ENCODE measurements at places on chromosomes 11 and 22.

GRCh38 chr11:87466223-87466622 is 428.5 kb downstream of the TMEM135 start:
- DNase-seq: no peak

DNA sequence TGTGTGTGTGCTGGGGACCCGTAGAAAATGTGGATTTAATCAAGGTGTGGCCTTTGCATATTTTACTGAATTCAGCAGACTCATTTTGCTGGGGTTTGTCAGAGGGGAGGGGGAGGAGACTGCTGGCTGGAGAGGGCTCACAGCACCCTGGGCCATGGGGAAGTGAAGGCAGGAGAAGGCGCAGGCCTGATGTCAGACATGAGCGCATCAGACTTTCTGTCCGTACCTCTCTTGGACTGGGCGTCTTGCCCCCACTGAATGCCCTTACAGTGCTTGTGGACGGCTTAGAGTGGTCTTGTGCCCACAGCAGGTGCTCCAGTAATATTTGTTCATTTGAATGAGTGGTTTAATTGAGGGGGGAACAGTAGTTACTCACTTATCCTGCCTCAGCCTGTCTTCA is 75.2 kb downstream of the TEAD1 start:
- DNase-seq: no peak

DNA sequence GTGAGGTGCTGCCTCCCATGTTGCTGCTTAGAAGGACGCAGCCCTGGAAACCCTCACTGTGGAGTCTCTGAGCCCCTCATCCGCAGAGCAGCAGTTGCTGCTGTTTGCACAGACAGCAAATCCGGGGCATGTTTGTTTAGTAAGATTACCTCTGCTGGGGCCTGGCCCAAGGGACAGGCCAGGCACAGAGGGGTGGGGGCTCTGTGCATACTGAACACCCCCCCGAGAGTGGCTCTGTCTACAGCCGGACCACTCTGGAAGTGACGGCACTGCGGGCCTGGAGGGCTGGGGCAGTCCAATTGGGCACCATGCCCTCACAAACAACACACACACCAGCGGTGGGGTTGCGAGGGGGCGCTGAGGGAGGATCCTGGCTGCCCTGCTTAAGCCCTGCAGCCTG is 22.9 kb upstream of the CCDC188 start:
- DNase-seq: no peak

DNA sequence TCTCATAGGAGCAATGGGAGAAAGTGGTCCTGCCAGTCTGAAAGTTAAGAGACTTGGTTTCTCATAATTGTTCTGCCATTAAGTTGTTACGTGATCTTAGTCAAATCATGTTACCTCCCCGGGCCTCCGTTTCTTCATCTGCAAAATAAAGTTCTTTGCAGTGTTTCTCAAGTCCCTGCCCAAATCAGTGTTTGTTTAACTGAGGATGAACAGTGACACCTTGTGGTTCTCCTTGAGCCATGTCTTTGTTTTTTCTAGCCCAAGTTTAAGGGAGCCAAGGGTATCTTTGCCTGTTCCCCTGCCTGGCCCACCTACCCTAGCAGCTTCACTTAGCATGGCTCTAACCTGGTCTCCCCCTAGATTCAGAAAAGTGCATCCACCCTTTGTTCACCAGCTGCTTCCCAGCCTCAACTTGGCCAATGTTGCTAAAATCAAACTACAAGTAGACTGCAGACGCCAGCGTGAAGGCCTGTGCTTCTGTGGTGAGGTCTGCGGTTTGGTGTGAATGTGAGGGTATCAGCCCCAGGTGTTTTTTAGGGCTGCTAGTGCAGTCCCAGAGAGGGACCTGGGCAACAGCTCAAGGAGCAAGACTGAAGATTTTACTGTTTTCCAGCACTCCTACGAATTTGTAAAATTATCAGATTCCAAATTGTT is 35.5 kb downstream of the FZD4 start:
- no peak for DNase-seq

GRCh38 chr11:15336021-15336420 is 221.3 kb downstream of the INSC start:
- DNase-seq: no peak

DNA sequence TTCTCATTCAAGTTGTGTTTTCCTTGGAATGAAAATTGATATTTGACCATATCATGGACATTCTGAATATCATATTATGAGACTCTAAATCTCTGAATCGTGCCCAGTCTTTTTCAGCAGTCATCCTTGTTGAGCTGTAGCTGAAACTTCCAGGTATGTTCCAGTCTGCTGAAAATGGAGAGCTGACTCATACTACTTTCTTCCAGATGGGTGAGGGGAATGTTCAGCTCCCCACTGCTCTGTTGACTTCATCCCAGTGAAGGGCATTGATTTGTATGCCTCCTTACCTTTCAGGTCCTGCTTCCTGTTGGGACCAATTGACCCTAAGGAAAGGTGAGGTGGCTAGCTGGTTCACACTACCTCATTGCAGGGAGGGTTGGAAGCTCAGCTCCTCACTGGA is 3.5 kb downstream of the OR5P2 start:
- DNase-seq: no peak

DNA sequence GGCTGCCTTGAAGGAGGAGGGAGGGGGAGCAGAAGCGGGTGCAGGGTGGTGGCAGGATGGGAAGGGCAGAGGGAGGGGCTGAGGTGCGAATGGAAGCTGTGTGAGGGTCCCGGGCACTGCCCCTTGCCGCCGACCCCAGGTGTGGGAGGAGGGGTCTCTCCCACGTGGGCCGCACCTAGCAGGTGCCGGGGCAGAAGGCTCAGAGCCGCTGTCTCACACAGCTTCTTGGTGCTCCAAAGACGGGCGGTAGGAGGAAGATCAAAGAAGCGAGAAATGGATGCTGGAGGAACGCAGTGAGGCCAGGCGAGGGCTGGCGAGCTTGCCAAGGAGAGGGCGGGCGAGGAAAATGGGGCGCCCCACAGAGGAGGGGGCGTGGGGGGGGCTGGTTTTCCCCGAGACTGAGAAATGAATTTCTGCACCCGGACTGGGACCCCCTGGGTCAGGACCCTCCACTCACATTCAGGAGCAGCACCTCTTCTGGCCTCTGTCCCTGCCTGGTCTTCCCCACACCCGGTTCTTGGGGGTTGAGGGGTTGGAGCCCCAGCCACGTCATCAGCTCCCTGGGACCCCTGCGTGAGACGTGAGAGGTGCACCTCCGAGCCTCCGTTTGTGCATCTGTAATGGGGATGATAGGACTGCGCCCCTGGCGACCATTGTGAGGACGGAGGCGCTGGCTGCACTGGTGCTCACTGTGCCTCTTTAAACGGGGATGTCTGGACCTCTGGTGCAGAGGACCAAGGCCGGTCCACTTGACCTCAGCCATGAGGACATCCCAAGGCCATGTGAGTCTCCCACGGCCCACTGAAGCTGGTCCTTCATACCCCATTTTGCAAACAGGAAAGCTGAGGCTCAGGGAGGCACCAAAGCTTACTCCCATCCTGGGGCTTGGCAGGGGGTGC is 16.8 kb downstream of the LSP1 start:
- DNase-seq: no peak

GRCh38 chr11:60772666-60773065 is 12.5 kb upstream of the MS4A10 start:
- no peak for DNase-seq

DNA sequence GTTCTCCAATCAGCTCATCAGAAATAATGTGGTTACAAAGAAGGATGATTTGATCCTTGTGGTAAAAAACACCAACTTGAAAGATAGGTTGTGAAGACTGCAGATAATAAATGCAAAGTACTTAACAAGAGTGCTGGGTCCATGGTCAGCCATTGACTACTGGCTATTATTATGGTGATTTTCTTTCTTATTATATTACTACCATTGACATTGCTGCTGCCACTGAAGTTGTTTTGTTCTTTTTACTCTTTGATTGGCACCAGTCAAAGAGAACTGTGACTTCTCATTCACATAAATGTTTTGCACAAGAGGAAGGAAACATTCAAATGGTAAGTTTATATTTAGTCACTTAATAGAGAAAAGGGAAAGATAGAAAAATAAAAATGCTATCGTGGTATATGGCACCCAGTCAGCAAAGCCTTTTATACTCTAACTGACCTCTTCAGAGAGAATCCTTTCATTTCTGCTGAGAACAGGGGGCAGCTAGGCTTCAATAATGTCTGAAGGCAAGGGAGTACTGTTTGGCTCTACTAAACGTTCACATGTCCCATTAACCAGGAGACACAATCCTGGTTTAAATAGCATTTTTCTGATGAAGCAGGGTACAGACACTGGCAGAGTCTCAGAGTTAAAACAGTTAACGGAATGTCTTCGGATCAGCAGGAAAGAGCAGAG is 64.8 kb downstream of the LRRC4C start:
- DNase-seq: no peak

DNA sequence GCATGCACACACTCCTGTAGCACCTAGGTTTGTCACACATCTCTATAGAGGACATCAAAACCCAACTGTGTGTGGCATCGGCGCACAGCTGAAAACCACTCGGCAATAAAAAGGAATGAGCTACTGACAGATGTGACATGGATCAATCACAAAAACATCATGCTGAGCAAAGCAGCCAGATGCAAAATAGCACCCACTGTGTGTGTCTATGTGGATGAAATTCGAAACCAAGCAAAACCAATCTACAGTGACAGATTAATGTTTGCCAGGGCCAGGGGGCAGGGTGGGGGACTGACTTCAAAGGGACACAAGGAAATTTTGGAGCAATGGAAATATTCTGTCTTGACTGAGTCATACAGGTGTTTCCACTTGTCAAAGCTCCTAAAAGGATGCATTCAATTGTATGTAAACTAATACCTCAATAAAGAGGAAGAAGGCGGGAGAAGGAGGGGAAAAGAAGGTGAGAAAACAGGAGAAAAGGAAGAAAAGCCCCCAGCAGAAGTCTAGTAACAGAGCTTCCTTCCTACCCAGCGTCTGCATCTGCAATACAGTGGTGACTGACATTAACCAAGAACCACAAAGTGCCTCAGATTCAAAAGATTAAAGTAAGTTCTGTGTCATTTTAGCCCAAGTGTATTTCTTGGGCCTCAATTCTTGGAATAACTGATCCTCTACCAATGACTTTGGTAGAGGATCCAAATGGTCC is 49.8 kb downstream of the PACSIN2 start:
- no peak for DNase-seq

DNA sequence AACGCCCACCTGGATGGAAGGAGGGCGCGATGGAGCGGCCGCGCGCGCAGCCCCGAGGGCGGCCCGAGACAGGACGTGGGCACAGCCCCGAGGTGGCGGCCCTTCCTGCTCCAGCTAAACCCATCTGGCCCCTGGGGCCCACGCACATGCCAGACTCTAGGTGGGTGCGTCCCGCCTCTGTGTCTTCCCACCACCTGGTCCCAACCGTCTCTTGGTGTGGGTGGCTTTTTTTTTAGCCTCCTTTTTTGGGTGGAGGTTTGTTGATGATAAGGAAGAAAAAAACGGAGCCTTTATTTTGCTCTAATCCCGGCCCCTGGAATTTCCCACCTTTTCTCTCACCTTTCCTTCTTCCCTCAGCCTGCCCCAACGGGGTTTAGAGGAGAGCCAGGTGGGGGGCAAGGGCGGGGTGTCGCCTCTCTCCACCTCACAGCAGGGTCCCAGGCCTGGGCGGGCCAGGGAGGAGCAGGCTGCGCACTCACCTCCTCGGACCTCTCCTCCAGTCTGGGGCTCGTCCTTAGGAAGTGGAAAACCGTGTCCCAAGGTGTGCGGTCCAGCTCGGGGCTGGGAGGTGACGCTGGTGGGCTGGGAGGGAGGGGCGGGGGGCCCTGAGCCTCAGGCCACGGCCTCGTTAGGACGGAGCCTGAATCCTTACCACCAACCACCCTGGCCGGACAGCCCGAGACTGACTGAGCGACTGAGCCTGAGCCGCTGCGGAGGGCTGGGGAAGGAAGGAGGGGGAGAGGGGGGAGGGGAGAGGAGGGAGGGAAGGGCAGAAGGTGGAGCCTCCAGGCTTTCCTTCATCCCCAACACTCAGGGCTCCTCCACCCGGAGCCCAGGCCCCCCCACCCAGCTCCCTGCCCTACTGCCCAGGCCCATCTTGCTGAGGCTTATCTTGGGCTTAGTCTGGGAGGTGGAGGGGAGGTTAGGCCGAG is at the start of gene SOX10:
TSS of gene SOX10 (minus strand) at position 696 of the 932 bp plus-strand sequence. CDS start 771 bp downstream, outside the sequence.
- DNase-seq: no peak

DNA sequence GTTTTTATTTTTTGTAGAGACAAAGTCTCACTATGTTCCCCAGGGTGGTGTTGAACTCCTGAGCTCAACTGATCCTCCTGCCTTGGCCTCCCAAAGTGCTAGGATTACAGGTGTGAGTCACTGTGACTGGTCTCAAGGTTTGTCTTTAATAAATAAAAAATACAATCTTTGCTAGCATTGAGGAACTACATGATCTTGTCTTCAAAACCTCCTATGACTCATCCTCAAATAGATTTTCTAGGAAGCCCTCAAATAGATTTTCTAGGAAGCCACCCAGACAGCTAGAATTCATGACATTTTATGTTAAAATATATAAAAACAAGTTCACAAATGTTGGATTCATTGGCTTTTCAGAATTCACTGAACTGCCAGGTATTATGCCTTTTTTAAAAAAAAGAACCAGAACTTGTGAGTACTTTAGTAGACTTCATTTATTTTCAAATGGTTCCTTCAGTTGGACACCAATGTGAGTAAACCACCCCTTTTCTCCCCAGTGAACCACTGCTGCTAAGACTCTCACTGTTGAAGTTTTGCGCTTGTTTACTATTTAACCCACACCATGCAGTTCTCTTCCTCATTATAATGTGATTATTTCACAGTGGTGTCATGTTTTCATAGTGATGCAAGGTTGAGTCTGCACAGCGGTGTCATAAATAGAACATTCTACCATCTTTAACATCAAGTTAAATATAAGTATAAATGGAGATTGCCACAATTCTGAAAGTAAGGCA is 303.9 kb downstream of the CASP12 start:
- no peak for DNase-seq

- DNase-seq: no peak
These were observed 8.0 kb downstream of the TMPRSS6 start for GRCh38 chr22:37101311-37102066.

DNA sequence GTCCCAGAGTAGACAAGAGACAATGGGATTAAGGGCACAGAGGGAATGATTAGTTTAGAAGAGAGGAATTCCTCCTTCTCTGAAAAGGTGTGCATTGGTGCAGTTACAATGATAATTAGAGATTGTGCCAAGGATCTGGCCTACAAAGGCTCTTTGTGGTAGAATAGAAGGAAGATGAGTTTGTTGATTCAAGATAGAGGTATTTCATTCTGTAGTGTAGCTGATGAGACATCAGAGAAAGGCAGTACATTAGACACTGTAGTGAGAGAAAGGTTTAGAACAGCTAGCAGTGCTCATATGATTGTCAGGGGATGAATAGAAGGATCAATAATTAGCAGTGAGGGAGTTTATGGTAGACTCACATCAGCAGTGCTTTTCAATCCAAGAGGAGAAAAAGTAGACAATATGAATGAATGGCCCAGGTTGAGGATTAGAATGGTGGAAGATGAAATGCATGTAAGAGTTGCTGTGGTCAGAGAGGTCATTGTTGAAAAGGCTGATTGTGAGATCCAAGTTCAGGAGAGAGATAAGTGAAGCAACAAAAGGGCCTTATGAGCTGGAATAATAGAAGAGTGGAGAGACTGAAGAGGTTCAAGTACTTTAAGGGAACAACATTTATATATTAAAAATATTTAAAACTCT is 28.9 kb downstream of the SIK2 start:
- no peak for DNase-seq
